ENCODE measurements at places on chromosomes 5 and 9.
A peak's percentile ranks its signal among the peaks of the same experiment; 100 is the strongest.

GRCh38 chr9:120846251-120846889, 3.6 kb upstream of the PSMD5 start:
- DNase-seq: no peak

DNA sequence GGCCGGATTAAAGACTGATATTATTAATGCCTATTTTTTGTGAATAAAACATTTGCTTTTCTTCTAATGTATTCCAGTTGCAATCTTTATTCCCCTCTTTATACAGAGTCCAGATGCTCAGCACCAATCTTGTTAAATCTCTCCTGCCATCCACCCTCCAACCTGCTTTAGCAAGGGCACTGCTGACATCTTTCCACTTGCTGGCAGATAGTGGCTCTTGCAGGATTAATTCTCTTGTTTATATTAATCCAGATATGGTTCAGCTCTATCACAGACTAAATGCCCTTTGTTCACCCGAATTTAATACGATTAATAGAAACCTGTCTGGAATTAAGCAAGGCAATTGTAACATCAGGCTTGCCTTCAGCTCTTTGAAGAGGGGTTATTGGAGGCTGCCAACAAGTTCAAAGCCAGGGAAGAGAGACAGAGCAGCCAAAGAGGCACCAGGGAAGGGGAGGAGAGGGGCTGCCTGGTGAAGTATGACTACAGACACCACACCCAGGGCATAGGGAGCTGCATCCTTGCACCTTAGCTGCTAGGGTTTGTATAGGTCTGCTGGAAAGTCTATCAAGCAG, 236.2 kb downstream of the SAXO1 start:
- DNase-seq: no peak

DNA sequence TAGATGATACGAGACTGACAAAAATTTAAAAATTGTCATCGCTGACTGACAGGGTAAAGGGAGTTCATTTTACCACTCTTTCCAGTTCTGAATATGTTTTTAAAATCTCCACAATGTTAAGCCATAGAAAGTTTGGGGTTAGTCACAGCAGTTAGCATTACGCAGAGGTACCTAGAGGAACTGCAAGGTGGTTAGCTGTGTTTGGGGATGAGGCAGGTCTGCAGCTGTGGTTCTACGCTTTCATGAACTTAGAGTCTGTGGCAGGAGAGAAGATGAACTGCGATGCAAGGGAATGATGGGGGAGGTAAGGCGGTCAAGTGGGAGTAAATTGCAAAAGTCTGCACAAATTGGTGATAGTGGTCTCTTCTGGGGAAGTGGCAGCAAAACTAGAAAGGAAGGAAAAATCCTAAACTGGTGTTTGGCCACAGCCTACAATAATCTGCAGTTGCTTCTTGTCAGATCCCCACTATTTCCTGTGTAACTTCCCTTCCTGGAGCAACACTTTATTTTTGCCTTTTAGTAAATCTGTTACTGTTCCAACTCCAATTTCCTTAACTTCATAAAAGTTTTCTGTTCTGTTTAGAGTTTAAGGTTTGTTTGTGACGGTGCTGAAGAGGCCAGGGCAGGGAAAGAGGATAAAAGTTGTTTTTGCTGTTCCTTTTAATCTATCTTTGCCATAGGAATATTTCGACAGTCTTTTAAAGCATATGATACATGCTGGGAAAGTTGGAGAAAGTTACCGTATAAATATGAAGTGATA, 38.6 kb upstream of the SNX2 start:
- DNase-seq: no peak

GRCh38 chr9:129979071-129979745, 63.8 kb downstream of the FNBP1 start:
- DNase-seq: peak; percentile 22

DNA sequence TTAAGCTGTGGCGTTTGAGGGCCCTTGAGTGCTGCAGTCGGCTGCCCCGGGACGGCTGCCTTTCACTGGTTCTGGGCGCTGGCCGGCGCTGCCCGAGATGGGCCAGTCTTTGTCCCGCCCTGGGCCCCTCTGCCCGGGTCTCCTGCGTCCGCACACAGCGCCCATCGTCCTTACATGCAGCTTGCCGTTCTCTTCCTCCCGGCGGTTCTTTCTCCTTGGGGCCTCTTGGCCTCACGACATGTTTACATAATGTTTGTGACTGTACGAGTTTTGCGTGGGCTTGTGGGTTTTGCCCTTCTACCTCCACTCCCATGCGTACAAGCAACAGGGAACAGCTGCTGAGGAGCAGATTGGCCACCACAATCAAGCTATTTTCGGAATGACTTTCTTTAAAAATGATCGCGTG, 618 bp downstream of the TNPO1 start:
- no peak for DNase-seq

DNA sequence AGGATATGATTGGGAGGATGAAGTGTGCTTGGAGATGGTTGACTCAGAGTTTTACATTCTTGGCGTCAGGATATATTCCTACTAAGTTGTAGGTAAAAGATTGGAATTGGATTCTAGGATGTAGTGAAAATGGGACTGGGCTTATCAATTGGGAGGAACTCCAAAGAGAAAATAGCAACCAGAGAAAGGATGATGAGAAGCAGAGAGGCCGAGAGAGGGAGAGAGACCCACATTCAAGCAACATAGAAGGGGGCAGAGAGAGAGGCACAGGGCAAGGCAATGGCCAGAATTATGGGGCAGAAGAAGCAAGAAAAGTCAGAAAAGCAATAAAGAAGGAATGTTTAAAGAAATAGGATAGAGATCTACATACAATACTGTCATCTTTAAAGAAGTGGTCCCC, 217.9 kb upstream of the ACTBL2 start:
- no peak for DNase-seq

GRCh38 chr5:67028371-67028770, 168.2 kb downstream of the CD180 start:
- no peak for DNase-seq

- no peak for DNase-seq
These were observed 123.0 kb upstream of the SLC27A6 start for GRCh38 chr5:128842241-128842640.

GRCh38 chr5:110625376-110625999, 101.0 kb downstream of the TMEM232 start:
- DNase-seq: peak; percentile 2

- no peak for DNase-seq
These were observed 110.7 kb downstream of the FEM1C start for GRCh38 chr5:115433918-115434317.

- DNase-seq: no peak
These were observed 49.0 kb upstream of the ABL1 start for GRCh38 chr9:130785940-130786508.

DNA sequence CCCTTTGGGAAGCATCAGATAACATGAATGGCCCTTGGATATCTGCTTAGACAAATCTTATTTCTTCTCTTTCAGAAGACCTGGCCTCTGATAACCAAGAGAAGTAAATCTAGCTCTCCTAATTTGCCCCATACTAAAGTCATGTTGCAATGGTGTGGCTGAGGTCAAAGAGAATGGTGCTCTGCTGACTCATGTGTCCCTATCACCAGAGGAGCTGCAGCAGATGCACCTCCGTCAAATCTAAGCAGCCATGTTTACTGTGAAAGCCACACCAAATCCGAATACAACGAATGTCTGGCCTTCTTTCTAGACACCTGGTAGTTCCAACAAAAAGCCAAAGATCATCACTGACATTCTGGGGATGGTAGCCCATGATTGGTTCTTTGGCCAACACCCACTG, 23.2 kb downstream of the RETREG1 start:
- no peak for DNase-seq

- no peak for DNase-seq
These were observed 38.0 kb upstream of the UBTD2 start for GRCh38 chr5:172321593-172321992.

- DNase-seq: peak; percentile 29
These were observed 781 bp downstream of the FOXD1 start for GRCh38 chr5:73447530-73448462.

DNA sequence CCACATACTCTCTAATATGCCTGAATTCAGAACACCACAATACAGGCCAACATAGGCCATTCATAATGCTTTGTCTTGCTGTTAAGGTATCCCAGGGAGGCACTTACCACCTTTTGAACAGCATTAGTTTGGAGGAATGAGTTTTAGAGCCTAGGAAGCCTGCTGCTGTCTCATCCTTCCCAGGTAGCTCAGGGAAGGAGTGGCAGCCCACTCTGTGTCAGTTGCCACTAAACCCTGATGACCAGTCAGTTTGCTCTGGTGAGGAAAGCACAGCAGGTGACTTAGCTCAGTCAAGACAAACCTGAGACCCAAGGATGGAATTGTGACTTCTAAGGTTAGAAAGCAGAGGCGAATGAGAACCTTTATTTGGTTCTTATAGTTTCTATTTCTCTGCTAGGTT, 337.4 kb upstream of the ATP10B start:
- no peak for DNase-seq

DNA sequence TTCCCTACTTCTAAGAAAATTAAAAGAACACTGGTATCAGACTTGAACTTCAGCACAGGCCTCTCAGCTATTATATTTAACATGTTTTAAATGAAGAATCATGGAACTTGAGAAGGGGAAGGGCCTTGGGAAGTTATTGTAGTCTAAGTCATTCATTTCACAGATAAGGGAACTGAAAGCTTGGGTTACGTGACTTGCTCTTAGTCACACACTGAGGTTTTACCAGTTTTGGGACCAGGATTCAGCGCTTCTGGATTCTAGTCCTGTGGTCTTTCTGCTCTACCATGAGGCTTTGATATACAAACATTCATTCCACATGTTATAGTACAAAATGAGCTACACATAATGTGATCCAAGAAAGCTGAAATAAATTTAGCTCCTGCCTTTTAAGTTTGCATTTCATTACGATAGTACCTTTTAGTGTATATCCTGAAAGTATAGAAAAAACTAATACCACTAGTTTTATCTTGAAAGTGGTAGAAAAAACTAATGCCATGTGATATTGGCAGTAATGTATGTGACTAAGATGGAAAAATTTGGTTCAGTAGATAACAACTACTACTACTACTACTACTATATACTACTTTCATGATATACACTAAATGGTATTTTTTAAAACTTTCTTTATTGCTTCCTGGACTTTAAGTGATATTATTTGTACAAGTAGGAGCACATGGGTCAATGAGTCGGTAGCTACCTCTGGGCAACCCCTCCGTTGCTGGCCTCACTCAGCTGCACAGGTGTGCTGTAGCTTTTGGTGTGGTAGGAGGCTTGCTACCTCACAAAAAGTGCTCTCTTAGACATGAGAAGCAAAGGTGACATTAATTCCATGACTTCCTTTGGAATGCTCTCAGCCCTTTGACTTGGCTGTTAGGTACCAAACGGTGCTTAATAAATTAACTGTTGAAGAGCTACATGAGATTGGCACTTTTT, 40.7 kb downstream of the F2RL2 start:
- DNase-seq: no peak

DNA sequence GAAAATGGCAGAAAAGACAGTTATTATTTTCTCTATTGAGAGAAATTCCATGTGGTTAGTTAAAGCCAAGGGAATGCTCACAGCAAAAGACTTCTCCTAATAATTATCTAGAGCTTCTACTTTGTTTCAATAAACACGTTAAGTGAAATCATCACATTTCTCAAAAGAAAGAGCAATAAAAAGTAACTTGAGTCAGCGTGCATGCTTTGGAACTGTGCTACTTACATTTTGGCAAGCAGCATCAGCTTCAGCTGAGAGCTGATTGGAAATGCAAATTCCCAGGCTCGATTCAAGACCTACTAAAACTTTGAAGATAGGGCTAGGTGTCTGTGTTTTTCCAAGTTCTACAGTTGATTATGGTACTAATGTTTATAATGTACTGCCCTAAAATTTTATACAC, 132.1 kb downstream of the CDH18 start:
- no peak for DNase-seq

DNA sequence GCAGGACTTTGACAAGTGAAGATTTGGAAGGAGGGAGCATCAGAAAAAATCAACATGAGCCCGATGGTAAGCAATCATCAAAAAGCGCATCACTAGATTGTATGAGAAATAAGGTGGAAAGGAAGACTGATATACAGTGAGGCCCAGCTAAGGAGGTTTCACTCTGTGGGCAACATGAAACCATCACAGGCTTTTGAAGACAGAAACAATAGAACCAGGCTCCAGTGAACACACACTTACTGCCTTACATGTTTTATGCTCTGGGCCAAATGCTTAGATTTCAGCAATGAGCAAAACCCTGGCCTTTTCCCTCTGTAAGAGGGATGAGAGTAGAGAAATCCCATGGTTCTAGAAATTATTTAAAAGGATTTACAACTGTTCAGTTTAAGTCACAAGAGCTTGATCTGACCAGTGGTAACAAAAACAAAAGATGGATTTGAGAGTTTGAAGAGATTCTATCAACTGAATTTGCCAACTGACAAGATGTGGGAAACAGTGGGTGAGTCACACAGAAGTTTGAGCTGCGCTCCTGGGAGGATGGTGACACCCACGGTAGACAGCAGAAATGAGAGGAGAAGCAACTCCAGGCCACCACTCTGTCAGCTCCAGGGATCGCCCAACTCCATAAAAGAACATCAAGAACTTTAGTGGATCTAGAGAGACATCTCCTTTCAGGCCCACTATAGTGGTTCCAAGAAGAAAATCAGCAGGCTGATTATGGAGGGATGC, 261.8 kb downstream of the MCTP1 start:
- no peak for DNase-seq

- no peak for DNase-seq
These were observed 32.9 kb downstream of the NKD2 start for GRCh38 chr5:1041225-1042143.

GRCh38 chr9:93288891-93289883, 105.2 kb downstream of the WNK2 start:
- no peak for DNase-seq

DNA sequence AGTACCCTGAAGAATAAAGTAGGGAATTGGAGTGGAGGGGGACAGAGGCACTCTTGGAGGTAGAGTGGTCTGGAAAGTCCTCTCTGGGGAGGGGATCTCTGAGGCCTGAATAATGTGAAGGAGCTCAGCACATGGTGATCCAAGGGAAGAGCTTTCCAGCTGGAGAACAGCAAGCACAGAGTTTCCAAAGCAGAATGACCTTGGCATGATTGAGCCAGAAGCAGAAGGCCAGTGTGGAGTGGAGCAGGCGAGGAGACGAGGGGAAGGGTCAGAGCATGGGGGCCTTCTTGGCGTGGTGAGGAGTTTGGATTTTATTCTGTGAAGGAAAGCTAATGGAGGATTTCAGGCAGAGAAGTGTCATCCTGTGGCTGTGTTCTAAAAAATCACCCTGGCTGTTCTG, 8.3 kb downstream of the PCBD2 start:
- DNase-seq: no peak

GRCh38 chr5:9468060-9468388, 77.9 kb downstream of the SEMA5A start:
- no peak for DNase-seq

- DNase-seq: no peak
These were observed 102.3 kb downstream of the ENTREP1 start for GRCh38 chr9:69427286-69427685.

Data from NCI-H1105 (cell line).